GM12878 (cell line): ENCODE measurements at places on chromosomes 1 and 21. TPM values are rescaled to one million over a fixed set of nuclear protein-coding genes. Genes with fewer than 3 reads are reported as not detected.

Gene CSF3R
- not detected in 2 replicates for polyA plus RNA-seq

Gene CAMK2N1
- not detected in 2 replicates for polyA plus RNA-seq

Gene TCHHL1
- not detected in 2 replicates for polyA plus RNA-seq

Gene S100A5
- polyA plus RNA-seq, result not detected in 2 replicates

Gene GSTM2
- polyA plus RNA-seq, result 12.5 and 12.7 TPM in 2 replicates

Gene SYT11
- 12.1 and 12.4 TPM in 2 replicates for polyA plus RNA-seq

Gene FCGR2B
- 112 and 114 TPM in 2 replicates for polyA plus RNA-seq
